Sigmoid colon (tissue), 7 donors: ENCODE measurements at places on chromosomes 2 and 18. TPM values are rescaled to one million over a fixed set of nuclear protein-coding genes. Genes with fewer than 3 reads are reported as not detected.
A peak's percentile ranks its signal among the peaks of the same experiment; 100 is the strongest.

CIB4 gene
- total RNA-seq, result not detected

DPYSL5 gene
- total RNA-seq, result 1.4 TPM

IAH1 gene
- 62.3 TPM for total RNA-seq

C2orf78 gene
- total RNA-seq, result not detected

DNA sequence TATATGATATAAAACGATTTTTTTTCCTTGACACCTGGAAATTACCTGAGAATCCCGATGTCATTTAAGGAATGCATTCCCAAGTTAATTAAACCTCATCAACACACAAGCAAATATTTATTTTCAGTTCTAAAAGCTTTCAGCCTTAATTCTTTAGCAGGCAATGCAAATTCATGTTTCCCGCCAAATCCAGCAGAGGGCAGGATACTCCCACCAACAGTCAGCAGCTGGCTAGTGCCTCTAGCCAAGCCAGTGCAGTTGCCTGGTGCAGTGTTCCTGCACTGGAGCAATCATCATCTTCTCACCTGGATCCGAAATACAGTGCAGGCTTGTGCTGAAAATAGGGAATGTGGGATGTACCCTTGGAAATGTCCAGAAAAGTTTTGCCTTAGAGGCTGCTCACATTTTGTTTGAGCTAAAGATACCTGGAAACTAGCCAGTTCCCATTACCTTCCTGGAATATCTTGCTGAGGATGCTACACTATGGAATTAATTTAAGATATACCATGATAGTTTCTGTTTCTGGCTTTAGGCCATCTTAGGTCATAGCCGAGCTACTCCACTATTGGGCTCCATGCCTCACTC is 48.4 kb upstream of the CYTIP start:
- H3K4me1 ChIP-seq, result no peaks in the 10 kb centered on the region
- no peaks in the 10 kb centered on the region for H3K36me3 ChIP-seq
- DNase-seq, result peak; percentile 67
- H3K27ac ChIP-seq, result no peak overlapping the region

DNA sequence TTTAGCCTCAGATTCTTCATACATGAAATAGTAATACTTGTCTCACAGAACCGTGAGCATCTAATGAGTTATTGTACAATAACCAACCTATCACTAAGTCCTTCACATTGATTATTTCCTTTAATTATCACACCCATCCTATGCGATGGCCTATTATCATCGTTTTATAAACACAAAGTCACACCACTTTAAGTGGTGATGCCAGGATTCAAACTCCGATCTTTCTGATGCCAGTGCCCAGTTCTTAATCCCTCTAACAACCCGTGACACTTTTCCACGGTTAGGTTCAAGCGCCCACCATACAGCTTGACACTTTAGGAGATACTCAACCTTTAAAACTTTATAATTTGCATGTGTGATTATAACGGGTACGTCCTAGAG is 523 bp upstream of the ALMS1 start:
- H3K27me3 ChIP-seq, result no peaks in the 10 kb centered on the region
- peak overlapping the region; percentile 76 for H3K4me3 ChIP-seq
- no peaks in the 10 kb centered on the region for H3K4me1 ChIP-seq

GRCh38 chr2:216546641-216547403 is 48.2 kb downstream of the RPL37A start:
- H3K36me3 ChIP-seq, result no peaks in the 10 kb centered on the region
- H3K27me3 ChIP-seq, result no peaks in the 10 kb centered on the region
- H3K4me3 ChIP-seq, result no peak overlapping the region

- H3K27me3 ChIP-seq, result no peaks in the 10 kb centered on the region
- no peaks in the 10 kb centered on the region for H3K36me3 ChIP-seq
- no peak overlapping the region for H3K27ac ChIP-seq
- no peaks in the 10 kb centered on the region for H3K4me1 ChIP-seq
Observed at GRCh38 chr18:10322004-10322403, 132.4 kb upstream of the APCDD1 start.

DNA sequence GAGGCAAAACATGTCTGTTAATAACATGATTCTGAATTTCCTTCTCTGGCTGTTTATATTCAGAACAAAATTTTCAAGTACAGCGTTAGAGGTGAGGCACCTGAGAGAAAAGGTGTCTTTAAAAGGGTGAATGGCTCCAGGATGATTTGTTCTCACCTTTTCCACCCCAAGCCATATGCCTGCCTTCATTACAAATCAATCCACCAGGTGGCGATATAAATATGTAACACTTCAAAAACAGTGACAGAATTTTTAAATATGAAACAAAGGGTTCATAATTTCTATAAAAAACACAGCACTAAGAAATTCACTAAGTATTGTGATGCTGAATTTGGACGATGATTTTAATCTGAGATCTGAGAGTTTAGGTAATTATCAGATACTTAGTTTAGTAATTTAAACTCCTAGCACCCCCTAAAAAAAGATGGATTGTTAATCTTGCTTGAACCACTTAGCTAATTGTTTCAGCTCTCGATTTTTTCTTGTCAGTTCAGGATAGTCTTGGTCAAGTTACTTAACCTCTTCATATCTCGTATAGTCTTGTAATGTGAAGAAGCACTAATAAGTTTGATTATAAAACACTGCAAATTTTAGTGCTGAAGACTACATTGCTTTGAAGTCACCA is 528.8 kb downstream of the CPS1 start:
- H3K4me1 ChIP-seq, result peaks cover 6% of the 10 kb centered on the region
- H3K36me3 ChIP-seq, result no peaks in the 10 kb centered on the region
- no peak overlapping the region for H3K27ac ChIP-seq
- no peak overlapping the region for H3K4me3 ChIP-seq
- no peak for DNase-seq

- no peak overlapping the region for H3K27ac ChIP-seq
- H3K4me3 ChIP-seq, result no peak overlapping the region
- no peaks in the 10 kb centered on the region for H3K27me3 ChIP-seq
Observed at GRCh38 chr2:196750977-196751631, 48.4 kb downstream of the GTF3C3 start.

DNA sequence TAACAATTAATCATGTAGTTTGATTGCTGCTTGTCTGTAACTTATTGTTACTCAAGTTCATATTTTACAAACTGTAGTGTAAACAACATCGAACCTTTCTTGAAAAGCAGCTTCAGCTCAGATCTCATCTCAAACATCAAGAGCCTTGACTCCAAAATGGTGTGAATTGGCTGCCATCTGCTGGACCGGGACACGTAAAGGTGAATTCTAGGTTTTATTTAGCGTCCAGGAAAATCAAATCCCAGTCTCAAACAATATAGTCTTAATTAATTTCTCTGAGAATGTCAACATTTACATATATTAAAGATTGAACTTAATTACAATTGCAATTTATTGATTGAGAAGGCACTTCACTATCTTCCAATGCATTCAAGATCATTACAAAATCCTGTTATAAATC is 453.0 kb downstream of the GALR1 start:
- no peaks in the 10 kb centered on the region for H3K4me1 ChIP-seq
- DNase-seq, result no peak
- no peaks in the 10 kb centered on the region for H3K27me3 ChIP-seq
- H3K4me3 ChIP-seq, result no peak overlapping the region
- no peaks in the 10 kb centered on the region for H3K36me3 ChIP-seq

DNA sequence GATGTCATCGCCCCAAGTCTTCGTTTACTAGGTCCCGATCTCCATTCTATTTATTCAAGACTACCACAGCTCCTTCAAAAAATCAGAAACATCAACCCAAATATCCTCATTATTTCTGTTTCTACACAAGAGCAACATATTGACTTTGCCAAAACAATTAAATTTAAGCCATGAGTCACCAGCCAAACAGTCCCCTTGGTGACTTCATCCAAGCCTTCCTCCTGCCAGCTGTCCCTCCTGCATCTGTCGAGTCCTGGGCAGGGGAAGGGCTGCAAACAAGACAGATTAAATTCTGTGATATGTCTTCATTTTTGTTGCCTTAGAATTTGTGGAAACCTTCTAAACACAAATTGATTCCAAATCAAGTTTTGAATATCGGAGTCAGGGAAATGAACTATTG is 110.3 kb downstream of the SP3 start:
- no peak for DNase-seq
- H3K27me3 ChIP-seq, result no peaks in the 10 kb centered on the region
- H3K36me3 ChIP-seq, result no peaks in the 10 kb centered on the region
- no peak overlapping the region for H3K27ac ChIP-seq
- no peaks in the 10 kb centered on the region for H3K4me1 ChIP-seq

GRCh38 chr2:190582736-190583506 is 48.4 kb upstream of the NEMP2 start:
- no peak overlapping the region for H3K4me3 ChIP-seq
- peak overlapping the region; percentile 60 for H3K27ac ChIP-seq
- H3K4me1 ChIP-seq, result peaks cover 25% of the 10 kb centered on the region
- no peak for DNase-seq
- no peaks in the 10 kb centered on the region for H3K36me3 ChIP-seq

DNA sequence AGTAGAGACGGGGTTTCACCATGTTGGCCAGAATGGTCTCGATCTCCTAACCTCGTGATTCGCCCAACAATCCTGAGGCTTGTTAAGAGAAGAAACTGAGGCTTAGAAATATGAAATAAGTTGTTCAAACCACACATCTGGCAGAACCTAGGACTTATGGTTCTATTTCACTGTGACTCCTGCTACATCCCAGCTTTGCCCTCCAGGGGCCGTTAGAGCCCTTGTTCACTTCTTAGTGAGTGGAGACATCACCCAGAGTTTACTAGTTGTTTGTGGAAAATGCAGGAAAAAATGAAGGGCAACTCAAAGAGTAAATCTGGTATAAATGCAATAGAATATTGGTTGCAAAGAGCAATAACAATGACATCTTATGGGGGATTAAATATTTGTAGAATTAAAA is 43.9 kb downstream of the MARCHF4 start:
- no peaks in the 10 kb centered on the region for H3K27me3 ChIP-seq
- H3K4me3 ChIP-seq, result no peak overlapping the region
- DNase-seq, result no peak
- no peaks in the 10 kb centered on the region for H3K4me1 ChIP-seq

GRCh38 chr2:226585130-226585561 is 214.5 kb downstream of the IRS1 start:
- DNase-seq, result no peak
- H3K4me3 ChIP-seq, result no peak overlapping the region
- H3K27ac ChIP-seq, result no peak overlapping the region
- peaks cover 24% of the 10 kb centered on the region for H3K4me1 ChIP-seq
- no peaks in the 10 kb centered on the region for H3K36me3 ChIP-seq

DNA sequence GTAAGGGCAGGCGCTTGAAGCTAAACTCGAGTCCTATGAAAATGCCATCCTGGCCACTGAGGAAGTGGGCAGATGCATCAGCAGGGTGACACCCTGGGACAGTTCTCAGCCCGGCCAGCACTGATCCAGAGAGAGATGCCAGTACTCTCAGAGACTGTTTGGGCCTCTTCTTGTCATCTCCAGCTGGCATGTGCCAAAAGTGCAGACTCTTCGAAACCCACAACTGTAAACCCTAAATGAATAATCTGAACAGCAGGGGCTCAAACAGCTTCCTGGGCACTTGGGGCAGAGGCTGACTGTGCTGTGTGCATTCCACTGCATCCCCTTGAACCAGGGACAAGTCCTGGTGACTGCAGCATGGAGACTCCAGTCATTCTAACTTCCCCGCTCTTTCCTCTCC is 204.2 kb upstream of the SMAD2 start:
- H3K27ac ChIP-seq, result no peak overlapping the region
- no peak overlapping the region for H3K4me3 ChIP-seq
- no peaks in the 10 kb centered on the region for H3K36me3 ChIP-seq
- H3K27me3 ChIP-seq, result peaks cover 29% of the 10 kb centered on the region
- H3K4me1 ChIP-seq, result peaks cover 19% of the 10 kb centered on the region

GRCh38 chr2:171985076-171985475 is 14.7 kb upstream of the METAP1D start:
- no peaks in the 10 kb centered on the region for H3K27me3 ChIP-seq
- no peak for DNase-seq
- H3K4me3 ChIP-seq, result no peak overlapping the region

- H3K36me3 ChIP-seq, result peaks cover 50% of the 10 kb centered on the region
- no peak overlapping the region for H3K4me3 ChIP-seq
- H3K27me3 ChIP-seq, result no peaks in the 10 kb centered on the region
- no peak overlapping the region for H3K27ac ChIP-seq
- no peak for DNase-seq
Observed at GRCh38 chr2:86140969-86141392, 34.9 kb downstream of the PTCD3 start.

GRCh38 chr2:149112713-149113112 is 74.2 kb downstream of the LYPD6B start:
- H3K4me1 ChIP-seq, result no peaks in the 10 kb centered on the region
- H3K27ac ChIP-seq, result no peak overlapping the region
- DNase-seq, result no peak
- no peaks in the 10 kb centered on the region for H3K27me3 ChIP-seq
- no peaks in the 10 kb centered on the region for H3K36me3 ChIP-seq

- DNase-seq, result peak; percentile 64
- H3K4me1 ChIP-seq, result peaks cover 44% of the 10 kb centered on the region
- peak overlapping the region; percentile 99 for H3K4me3 ChIP-seq
- no peaks in the 10 kb centered on the region for H3K27me3 ChIP-seq
- H3K36me3 ChIP-seq, result peaks cover 16% of the 10 kb centered on the region
Observed at GRCh38 chr2:240585681-240586197, 795 bp upstream of the CAPN10 start.

GRCh38 chr18:44636241-44636640 is 44.4 kb upstream of the SETBP1 start:
- no peak for DNase-seq
- H3K4me1 ChIP-seq, result no peaks in the 10 kb centered on the region
- H3K36me3 ChIP-seq, result no peaks in the 10 kb centered on the region
- H3K4me3 ChIP-seq, result no peak overlapping the region

- no peaks in the 10 kb centered on the region for H3K36me3 ChIP-seq
- no peaks in the 10 kb centered on the region for H3K27me3 ChIP-seq
- no peaks in the 10 kb centered on the region for H3K4me1 ChIP-seq
- no peak overlapping the region for H3K27ac ChIP-seq
Observed at GRCh38 chr2:36695746-36696415, 626 bp upstream of the VIT start.
